ENCODE measurements at places on chromosomes 7 and 10.

DNA sequence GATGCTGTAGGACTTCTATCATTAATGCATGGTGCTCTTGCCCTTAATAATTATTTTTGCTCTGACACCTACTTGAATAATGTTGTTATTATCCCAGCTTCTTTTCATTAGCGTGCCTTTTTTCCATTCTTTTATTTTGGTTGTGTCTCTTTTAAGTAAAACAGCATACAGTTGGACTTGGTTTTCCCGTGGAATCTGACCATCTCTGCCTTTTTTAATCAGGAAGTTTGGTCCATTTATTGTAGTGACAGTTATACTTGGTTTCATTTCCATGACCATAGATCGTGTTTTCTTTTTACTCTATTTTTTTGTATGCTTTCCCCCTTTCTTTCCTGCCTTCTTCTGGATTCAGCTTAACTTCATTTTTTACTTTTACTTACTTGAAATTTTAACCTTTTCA, 4.6 kb downstream of the PAPOLB start:
- DNase-seq = no peak

GRCh38 chr7:7207876-7208275, 25.5 kb downstream of the C1GALT1 start:
- DNase-seq = no peak

- DNase-seq = no peak
Observed at GRCh38 chr10:14389981-14390590, 59.4 kb upstream of the FRMD4A start.

GRCh38 chr10:88989824-88990383, 694 bp upstream of the FAS start:
- no peak for DNase-seq

GRCh38 chr10:74824900-74825370, 1.5 kb upstream of the KAT6B start:
- DNase-seq = no peak

DNA sequence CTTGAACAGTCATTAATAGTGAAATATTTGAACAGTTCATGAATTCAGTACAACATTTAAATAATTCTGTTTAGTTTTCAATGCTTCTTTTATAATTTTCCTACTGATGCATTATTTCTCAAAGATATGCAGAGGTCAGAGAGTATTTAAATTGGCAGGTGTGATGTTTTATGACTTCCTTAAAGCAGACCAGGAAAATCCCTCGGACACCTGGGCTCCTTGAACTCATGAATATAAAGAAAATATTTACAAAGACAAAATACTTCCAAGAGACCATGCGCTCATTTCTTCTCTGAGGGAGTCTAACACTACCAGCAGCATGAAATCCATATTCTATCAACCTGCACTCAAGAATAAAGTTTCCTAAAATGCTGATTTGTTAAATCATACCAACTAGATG, 127.6 kb downstream of the IPMK start:
- DNase-seq = no peak

DNA sequence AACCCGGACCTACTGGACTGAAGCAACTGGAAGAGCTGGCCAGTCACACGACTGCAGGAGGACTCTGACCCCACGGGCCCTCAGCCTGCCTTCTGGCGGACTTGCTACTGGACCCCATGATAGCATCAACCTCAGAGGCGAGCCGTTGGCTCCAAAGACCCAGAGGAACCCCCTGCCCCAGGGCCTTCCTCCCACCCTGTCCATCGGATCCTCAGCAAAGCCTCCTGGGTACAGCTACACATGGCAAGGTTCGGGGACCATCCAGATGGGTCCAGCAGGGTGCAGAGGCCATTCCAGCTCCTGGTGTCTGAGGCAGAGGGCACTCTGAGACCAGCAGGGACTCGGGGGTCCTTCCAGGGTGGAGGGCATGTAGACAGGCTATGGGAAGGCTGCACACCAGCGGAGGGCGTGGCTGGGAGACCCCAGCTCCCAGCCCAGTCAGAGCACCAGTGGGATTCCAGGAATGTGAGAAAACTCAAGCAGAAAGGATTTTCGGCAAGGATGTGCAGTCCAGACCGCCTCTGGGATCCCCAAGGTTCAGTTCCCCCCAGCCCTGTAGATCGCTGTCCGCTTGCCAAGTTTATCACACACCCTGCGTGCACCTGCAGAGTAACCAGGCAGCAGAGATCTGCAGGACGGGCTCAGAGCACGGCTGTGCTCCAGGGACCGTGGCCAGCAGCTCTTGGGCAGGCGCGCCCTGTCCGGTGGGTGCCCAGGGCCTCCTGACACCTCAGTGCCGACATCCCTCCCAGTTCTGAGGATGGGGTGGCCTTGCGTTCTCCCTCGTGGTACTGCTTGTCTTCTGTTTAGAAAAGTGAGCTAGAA, 89.8 kb upstream of the PPP2R2D start:
- DNase-seq = no peak

DNA sequence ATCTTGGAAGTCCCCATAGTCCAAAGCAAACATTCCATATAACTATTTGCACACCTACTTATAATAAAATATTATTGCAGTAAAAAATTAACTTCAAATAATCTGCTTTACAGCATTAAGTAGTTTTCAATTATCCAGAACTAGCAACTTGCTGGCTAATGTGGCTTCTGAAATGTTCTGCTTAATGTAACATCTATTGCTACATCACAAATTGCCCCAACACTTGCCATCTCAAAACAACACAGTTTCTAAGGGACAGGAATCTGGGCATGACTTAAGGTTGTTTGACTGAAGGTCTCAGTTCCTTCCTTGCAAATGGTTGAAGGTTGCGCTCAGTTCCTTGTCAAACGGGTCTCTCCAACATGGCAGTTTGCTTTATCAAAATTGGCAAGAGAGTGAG, 378.5 kb upstream of the SEMA3C start:
- no peak for DNase-seq

- no peak for DNase-seq
Observed at GRCh38 chr10:12019283-12019971, 23.2 kb downstream of the UPF2 start.

GRCh38 chr7:130288829-130289228, 4.1 kb upstream of the CPA4 start:
- no peak for DNase-seq

- no peak for DNase-seq
Observed at GRCh38 chr10:73117976-73118743, 7.9 kb downstream of the NUDT13 start.

- DNase-seq = no peak
Observed at GRCh38 chr7:14137676-14138075, 148.2 kb upstream of the ETV1 start.

DNA sequence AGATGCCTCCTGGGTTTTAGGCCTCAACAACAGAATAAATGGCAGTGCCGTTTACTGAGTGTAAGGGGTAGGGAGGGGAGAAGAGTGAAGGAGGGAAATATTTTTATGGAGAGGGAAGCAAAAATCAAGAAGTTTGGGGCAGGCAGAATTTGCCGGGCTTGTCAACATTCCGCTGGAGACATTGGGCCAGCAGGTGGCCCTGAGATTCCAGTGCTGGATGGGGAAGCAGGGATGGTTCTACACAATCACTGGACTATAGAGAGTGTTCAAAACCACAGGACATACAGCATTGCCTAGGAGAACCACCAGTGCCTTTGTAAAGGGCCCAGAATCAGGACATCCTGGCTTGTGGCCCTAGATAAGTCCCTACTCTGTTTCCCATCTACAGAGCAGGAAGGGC, 598.6 kb upstream of the MGMT start:
- DNase-seq = no peak

DNA sequence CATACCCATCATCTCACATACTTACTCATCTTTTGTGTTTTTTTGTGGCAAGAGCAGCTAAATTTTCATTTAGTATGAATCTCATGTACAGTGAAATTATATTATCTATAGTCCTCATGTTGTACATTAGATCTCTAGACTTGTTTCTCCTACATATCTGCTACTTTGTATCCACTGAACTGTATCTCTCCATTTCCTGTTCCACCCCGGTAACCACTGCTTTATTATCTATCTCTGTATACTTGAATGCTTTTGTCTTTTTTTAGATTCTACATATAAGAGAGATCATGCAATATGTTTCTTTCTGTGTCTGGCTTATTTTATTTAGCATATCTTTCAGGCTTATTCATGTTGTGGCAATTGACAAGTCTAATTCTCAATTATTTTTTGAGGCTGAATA, 125.1 kb downstream of the ANKRD7 start:
- DNase-seq = no peak

GRCh38 chr10:70528741-70529362, 50.3 kb downstream of the PALD1 start:
- DNase-seq = no peak

DNA sequence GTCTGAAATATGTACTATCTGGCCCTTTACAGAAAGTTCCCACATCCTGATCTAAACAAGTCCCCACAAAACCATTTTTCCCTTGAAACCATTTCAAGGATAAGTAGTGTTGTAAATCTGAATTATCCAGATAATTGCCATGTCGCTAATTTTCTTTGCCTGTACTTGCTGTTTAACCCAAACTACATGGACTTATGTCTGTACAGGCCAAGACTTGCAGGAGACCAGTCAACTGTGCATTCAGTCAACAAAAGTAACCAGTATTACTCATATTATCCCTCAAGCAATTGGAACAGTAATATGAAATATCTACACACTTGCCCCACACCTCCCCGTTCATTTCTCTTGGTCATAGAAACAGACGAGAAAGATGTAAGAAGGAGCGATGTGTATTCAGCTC, 347.8 kb upstream of the NFE2L3 start:
- no peak for DNase-seq

DNA sequence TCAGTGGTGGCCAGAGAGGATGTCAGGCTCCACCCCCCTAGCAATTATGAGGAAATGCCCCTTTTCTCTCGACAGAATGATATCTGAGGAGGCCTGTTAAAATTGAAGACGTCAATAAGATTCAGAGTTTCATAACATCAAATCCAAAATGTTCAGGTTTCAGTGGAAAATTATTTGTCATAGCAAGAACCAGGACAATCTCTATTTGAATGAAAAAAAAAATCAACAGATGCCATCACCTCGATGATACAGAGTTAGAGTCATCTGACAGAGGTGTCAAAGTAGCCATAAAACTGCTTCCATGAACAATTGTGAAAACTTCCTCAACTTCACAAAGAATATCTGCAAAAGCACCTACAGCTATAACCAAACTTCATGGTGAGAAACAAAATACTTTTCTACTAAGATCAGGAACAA, 7.7 kb downstream of the TMEM273 start:
- DNase-seq = no peak

DNA sequence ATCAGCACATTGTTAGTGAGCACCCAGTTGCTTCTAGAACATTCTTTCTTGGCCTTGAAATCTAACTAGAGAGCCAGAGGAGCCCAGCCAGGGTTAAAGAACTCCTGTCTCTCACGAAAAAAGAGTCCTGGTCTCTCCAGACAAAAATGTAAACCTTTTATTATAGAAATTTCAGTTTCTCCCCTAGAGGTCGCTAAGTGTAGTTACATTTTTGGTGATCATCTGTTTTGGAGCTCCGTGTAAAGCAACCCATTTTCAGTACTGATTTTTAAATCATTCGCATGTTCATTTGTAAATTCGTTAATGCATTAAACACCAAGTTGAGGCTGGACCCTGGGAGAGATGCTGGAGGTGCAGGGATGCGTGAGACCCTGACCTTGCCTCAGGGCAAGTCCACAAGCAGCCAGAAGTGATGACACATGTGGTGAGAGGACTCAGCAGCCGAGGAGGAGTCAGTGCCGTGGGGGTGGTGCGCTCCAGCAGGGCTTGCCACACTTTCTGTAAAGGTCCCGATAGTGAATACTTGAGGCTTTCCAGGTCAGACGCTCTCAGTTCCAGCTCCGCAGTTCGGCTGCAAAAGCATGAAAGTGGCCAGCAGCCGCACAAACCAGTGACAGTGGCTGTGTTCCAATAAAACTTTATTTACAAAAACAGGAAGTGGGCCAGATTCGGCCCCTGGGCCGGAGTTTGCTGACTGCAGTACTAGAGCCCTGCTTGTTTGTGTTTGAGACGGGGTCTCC, 578.6 kb upstream of the FOXK1 start:
- DNase-seq = no peak

- DNase-seq = no peak
Observed at GRCh38 chr7:131774419-131775220, 218.2 kb upstream of the PODXL start.

DNA sequence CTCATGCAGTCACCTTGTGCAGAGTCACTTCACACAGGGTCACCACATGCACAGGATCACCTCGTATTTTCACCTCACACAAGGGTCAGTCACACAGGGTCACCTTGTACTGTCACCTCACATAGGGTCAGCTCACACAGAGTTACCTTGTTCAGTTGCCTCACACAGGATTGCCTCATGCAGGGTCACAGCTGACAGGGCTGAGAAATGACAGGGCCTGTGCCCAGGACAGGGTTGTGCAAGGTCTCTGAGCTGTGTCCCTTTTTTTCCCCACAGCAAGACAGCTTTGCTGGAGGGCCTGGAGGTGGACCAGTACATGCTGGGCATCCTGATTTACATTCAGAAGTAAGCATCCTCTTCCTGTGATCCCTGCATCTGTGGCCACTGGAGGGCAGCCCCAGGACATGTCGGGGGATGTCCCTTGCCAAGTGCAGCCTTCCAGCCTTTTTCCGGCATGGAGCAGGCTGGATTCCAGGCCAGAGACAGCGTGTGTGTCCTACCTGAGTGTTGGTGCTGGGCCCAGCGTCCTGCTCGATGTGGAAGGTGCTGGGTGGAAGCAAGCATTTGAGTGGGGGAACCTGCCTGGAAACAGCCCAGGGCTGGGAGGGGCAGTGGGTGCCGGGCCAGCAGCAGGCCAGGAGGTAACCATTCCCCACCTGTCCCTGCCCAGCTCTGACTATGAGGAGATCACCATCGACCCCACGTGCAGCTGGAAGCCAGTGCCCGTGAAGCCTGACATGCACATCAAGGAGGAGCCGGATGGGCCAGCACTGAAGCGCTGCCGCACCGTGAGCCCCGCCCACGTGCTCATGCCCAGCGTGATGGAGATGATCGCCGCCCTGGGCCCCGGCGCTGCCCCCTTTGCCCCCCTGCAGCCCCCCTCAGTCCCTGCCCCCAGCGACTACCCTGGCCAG, 16.3 kb downstream of the ZMIZ2 start:
- no peak for DNase-seq

- DNase-seq = no peak
Observed at GRCh38 chr10:63246356-63246755, 113.2 kb downstream of the NRBF2 start.

GRCh38 chr10:116156819-116157218, 116.2 kb downstream of the GFRA1 start:
- DNase-seq = no peak

DNA sequence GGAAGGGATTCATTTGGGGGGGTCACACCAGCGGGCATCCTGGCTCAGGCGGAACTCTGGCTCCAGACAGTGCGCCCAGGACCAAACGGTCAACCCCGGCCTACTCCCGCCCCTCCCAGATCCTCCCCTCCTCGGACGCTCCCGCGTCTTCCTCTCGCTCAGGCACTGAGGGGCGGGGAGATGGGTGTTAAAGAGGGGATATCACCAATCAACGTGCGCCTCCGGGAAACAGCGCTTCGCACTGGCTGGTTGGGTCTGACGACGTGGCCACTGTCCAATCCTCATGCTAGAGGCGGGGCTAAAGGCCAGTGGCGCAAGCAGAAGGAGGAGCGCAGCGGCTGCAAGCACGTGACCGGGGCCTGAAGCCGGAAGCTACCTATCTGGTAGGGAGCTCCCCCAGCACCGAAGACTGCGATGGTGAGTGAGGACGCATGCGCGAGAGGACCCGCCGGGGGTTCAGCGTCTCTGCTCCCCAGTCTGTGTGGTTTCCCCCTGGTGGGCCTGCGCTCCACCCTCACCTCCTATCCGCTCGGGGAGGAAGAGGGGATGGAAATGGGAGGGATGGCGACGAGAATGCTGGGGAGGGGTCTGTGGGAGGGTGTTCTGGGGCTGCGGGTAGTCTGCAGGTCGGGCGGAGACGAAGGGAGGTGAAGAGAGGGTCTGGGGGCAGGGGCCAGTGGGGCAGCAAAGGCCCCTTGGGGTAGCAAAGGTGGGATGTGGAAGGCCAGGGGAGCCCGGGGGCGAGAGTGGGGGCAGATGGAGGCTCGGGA, at the start of gene LAMTOR4:
Gene LAMTOR4 (plus strand): TSS at position 360 of the 770 bp plus-strand sequence. CDS start 55 bp downstream, at position 415.
- peak; percentile 98 for DNase-seq
